GM23338 (cell line): ENCODE measurements at places on chromosomes 16 and 17.
A peak's percentile ranks its signal among the peaks of the same experiment; 100 is the strongest.

GRCh38 chr16:80614908-80615671 is 74.3 kb downstream of the DYNLRB2 start:
- peak; percentile 12 for DNase-seq

GRCh38 chr17:19264681-19265080 is 27.5 kb downstream of the EPN2 start:
- DNase-seq, result no peak

GRCh38 chr17:30203471-30203981 is 32.0 kb downstream of the SLC6A4 start:
- peak; percentile 68 for DNase-seq

- DNase-seq, result peak; percentile 36
Measured at GRCh38 chr17:28929787-28930186, 21.5 kb downstream of the PHF12 start.

GRCh38 chr16:61770301-61770700 is 265.9 kb downstream of the CDH8 start:
- no peak for DNase-seq

DNA sequence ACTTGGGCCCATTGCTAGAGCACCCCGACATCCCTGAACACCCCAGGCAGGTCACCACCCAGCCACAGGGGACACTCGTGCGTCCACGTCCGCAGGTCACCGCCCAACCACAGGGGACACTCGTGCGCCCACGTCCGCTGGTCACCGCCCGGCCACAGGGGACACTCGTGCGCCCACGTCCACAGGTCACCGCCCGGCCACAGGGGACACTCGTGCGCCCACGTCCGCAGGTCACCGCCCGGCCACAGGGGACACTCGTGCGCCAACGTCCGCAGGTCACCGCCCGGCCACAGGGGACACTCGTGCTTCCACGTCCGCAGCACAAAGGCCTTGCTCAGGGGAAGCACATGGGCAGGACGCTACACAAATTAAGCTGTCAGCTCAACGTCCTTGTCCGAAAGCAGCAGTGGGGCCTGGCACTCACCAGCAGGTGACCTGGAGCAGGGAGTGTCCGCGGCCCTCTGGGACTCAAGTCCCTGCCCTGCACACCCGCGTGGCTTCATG is 17.7 kb downstream of the GALNS start:
- no peak for DNase-seq

DNA sequence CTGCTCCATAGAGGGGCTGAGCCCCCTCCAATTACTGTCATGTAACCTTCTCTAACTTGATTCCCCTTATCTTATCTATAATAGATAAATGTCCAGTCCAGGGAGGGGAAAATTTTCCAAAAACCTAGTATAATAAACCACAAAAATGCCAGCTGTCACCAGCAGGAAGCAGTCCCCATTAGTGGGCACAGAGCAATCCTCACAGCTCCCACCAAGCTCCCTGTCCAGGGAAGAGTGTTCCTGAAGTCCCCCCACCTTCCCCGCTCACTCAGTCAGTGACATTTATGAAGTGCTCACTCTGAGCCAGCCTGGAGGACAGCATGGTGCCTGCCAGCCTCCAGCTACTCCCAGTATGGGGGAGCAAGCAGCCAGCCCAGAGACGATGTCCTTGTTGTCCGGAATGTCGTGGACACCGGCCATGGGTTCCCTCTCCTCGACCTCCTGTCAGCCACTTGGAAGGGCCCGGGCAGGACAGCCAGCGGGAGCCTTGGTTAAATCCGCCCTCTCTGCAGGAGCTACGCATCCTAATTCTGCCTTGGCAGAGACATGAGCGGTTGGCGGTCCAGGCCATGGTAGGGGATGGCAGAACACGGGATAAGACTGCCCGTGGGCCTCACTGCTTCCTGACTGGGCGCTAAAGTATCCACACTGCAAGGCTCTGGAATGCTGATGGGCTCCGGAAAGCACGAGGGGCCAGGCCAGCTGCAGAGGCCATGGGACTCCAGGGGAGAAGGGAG is 102.0 kb upstream of the CDH5 start:
- DNase-seq, result no peak
